ENCODE measurements at places on chromosomes 11 and 22. TPM values are rescaled to one million over a fixed set of nuclear protein-coding genes. Genes with fewer than 3 reads are reported as not detected.

The LAYN gene
- total RNA-seq, result not detected

The HPX gene
- total RNA-seq, result 0.25 TPM

The GRM5 gene
- not detected for total RNA-seq

The LDLRAD3 gene
- 1.1 TPM for total RNA-seq

The LRP4 gene
- total RNA-seq, result 0.15 TPM

The POU2AF2 gene
- total RNA-seq, result 6.3 TPM

The CARD16 gene
- total RNA-seq, result not detected

The MOGAT2 gene
- not detected for total RNA-seq

The PNPLA3 gene
- 0.15 TPM for total RNA-seq

The PKP3 gene
- 306 TPM for total RNA-seq

The TUG1 gene
- total RNA-seq, result 22.0 TPM

The OR5B21 gene
- not detected for total RNA-seq

DNA sequence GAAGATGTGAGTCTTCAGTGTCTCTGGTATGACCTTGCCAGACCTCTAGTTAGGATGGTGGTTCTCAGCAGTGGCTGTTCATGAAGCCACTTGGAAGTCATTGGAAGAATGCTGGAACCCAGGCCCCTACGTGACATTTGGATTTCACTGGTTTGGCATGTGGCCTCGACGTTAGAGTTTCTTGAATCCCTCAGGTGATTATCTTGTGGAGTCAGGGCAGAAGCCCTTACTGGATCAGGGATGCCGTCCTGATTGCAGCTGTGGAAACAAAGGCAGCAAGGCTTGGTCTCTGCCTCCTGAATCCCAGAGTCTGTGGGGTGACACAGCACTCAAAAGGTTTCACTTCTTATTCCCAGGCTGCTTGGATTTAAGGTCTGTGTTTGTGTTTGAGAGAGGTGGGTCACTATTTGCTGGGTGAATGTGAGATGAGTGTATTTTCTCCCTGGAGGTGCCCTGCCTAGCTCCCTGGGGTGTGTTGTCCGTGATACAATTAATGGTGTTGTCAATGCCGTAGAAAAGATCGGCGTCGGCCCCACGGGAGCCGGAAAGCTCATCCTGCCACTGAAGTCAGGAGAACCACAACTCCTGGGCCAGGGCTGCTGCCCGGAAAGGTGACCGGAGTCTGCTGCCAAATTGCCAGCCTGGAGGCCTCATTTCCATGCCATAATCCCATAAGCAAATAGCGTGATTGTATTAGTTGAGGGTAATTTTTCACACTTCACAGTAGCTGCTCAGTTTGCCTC is 939.0 kb downstream of the BRD1 start:
- no peak for DNase-seq

DNA sequence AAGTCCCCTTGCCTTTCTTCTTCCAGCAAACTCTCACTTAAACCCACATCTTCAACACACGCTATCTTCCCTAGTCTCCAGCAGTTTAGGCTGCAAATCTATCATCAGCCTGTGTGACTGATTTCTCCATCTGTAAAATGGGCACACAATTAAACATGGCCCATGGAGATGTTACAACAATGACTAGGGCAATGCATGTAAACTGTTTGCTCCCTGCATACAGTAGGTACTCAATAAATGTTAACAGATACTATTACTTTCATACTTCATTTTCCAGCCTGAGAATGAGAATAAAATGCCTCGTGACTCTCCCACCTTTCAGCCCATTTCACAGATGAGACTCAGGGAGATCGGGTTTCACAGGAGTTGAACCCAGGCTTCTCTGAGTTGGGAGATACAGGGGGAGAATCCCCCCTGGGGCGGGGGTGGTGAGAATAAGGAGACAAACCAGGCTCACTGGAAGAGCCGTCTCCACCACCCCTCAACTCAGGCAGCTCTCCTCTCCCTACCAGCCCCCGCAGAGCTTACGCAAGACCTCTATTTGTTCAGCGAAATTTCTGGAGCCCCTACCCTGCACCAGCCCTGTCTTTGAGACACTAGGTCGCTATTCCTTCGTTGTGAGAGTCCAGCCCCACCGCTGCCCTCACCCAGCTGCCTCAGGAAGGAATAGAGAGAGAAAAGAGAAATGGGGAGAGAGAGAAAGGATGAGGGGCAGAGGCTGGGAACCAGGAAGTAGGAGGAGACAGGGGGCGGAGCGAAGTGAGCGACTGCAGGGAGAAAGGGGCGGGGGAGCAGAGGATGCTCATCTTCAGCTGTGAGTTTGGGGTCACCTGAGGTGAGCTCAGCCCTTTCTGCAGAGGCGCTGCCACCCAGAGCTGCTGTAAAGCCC is 42.1 kb upstream of the KLHL35 start:
- DNase-seq, result no peak

- no peak for DNase-seq
Observed at GRCh38 chr22:37824674-37825641, 1.8 kb downstream of the GALR3 start.

- no peak for DNase-seq
Observed at GRCh38 chr11:66413167-66413566, 7.7 kb upstream of the NPAS4 start.

- no peak for DNase-seq
Observed at GRCh38 chr22:30564761-30565119, 9.7 kb downstream of the GAL3ST1 start.

DNA sequence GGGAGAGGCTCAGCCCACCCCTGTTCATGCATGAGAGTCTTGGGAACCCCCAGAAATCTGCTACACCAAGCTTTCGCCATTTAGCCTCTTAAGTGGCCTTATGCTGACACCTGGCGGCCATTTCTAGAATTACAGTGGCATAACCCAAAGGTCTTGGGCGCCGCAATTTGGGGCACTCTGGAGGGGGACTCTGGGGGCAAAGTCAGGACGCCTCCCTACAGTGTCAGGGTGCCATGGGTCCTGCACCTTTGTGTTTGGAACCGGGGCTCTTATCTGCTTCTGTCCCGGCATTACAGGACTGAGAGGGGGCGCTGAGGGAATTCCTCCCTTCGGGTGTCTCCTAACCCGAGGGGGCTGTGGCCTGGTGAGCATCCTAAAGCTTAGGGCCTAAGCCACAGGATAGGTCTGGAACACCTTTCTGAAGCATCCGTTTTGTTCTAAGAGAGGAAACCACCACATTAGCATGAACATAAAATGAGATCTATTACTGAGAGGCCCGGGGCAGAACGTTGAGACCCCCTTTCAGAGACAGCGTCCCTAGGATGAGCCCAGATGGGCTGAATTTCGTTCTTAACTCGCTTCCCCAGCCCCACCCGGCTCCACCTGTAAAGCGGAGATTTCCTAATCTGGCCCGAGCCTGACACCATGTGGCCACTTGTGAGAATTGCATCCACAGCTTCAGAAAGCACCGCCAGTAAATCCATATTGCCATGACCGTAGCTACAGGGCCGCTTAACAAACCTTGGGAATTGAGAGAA is 9.3 kb downstream of the INS start:
- DNase-seq, result peak; percentile 98

- peak; percentile 74 for DNase-seq
Observed at GRCh38 chr11:75351791-75352587, 528 bp upstream of the ARRB1 start.

GRCh38 chr11:134724106-134724778 is 312.2 kb upstream of the B3GAT1 start:
- DNase-seq, result no peak

DNA sequence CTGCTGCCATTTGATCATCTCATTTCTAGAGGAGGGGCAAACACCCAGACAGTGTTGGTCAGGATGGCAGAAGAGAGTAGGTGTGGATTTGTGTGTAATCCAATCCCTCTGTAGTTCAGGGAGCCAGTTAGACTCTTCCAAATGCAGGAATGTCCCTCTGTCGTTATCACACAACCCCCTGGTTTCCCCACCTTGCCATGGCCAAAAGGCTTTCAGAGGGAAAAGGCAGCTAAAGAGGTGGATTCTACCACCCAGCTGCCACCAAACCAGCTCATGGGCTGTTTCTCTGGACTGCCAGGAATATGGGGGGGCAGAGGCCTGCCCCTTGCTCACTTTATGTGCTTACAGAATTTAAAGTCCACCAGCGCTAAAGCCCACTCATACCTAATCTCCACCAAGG is 18.1 kb downstream of the TSKU start:
- no peak for DNase-seq

DNA sequence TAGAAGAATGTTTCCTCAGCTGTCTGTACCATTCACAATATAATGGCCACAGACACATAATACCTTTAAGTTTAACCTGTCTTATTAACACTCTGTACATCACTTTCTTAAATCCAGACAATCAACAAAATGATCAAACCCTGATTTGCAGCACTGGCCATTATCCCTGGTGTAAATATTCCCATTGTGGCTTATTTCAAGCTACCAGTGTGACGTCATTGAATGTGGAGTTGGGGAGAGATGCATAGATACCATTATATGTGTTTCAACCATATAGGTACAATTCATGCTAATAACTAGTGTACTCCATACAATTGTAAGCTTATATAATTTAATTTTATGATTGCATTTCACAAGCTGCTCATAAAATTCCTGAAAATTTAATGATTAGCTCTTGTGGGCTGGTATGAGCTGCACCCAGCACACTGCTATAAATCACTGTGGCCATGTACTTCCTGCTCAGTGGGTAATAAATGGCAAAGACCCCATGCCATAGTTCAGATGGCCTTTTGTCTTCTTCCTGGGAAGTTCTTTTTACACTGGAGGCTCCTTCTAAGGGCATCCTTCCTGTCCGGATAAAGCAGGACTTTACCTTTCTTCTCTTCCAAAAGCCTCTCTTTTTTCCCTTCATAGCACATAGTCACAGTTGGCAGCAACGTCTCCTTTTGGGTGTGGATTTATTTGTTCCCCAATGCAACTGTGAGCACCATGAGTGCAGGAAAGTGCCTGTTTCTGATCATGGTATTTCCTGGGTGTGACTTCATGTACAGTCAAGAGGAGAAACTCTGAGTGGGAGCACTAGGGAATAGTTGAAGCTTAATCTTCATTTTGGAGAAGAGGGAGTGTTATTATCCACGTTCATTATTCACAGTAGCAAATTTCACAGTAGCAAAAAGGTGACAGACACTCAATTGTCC is 87.8 kb downstream of the MIAT start:
- peak; percentile 53 for DNase-seq

DNA sequence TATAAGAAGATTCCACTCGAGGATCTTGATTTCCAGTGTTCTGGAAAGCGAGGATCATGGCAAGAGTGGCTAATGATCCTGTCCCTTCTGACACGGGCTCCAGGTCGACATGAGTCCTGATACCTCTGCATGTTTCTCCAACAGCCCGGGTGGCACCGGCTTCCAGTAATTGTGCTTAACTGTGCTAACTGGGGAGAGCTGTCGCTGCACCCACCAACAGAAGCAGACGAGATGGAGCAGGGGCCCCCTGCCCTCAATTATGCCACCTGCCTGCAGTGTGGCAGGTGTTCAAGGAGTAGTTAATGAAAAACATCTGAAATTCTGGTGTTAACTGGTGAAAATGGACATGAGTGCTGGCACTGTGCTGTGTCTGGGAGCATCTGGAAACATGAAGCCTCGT is 6.2 kb downstream of the MRPL21 start:
- no peak for DNase-seq

GRCh38 chr22:20000246-20001081 is 16.2 kb downstream of the ARVCF start:
- DNase-seq, result no peak

GRCh38 chr22:24284747-24285203 is 14.1 kb downstream of the SPECC1L start:
- DNase-seq, result no peak

DNA sequence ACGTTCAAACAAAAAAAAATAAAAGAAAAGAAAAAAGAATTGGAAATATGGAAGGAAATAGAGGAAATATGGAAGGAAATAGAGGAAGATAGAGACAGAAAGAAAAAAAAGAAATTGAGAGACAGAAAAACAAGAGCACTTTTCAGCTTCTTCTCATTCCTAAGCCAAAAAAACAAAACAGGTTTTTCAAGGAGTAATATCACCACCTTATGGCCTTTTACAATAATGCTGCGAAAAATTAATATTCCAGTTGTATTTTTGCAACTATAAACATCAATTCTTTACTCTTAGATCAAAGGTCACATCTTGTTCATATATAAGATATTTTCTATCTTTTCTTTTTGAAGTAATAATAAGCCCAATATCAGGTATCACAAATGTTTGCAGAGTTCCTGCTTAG is 328.3 kb downstream of the FAT3 start:
- peak; percentile 14 for DNase-seq

GRCh38 chr11:130847517-130847916 is 68.8 kb downstream of the SNX19 start:
- DNase-seq, result peak; percentile 20

DNA sequence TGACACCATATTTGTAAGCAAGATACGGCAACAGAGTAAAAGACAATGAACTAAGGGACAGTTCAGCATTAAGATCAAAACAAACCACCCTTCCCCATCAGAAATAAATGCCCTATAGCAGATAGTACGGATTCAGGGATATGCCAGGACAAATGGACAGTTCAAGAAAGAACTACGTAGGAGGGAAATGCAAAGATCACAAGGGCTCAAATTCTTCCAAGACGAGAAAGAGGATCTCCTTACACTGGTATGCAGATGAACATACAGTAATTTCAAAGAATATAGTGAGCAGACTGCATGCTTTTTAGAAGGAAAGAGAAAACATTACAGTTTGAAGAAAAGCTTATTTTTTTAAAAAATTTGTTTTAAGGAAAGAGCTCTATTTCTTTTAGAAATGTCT is 124.7 kb upstream of the APOA1 start:
- DNase-seq, result no peak

DNA sequence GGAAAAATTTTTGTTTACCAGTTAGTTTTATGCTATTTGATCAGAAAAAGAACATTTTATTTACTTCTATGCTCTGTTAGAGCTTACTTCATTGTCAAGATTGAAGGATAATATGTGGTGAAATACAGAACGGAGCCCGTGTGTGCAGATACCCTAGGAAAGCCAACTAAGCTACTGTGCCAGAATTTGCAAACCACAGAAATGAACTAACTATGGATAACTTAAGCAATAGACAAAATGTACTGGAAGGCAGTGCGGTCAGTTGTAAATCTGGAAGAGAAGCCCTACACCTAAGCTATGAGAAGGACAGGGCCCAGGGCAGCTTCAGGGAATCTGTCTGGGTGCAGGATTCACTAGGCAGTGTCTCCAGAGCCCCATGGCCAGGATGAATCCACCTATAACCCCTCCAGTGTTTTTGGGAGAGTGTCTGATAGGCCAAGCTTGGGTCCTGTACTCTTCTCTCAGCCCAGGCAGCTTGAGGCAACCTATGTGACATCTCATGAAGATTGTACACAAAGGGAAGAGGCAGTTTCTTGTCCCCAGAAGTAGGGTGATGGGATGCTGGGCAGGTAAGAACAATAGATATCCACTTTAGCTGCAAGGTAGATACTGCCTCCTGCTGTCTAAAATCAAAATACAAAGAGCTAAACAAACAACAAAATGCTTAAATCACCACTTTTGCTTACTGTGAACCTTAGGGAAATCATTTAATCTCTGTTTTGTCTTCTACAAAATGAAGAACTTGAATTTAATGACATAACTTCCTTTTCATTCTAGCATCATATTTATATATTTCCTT is 12.1 kb downstream of the MMP7 start:
- DNase-seq, result no peak

DNA sequence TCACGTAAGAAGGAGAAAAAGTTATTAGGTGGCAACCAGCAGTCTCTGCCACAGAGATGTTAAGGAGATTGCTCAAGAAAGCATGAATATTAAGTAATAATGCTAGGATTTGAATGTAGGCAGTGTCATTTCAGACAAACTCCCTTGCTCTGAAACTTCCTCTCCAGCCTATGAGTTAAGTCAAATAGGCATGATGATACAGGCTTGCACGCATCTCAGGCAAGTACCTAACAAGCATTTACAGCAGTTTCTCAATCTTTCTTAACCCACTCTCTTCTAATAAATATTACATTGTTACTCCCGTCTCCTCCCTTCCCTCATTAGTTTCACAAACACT is 72.7 kb downstream of the RAB38 start:
- no peak for DNase-seq

- no peak for DNase-seq
Observed at GRCh38 chr11:110859240-110859840, 147.1 kb upstream of the ARHGAP20 start.

Measured in HT-29 (cell line).